ENCODE measurements at places on chromosomes 1 and 21.

DNA sequence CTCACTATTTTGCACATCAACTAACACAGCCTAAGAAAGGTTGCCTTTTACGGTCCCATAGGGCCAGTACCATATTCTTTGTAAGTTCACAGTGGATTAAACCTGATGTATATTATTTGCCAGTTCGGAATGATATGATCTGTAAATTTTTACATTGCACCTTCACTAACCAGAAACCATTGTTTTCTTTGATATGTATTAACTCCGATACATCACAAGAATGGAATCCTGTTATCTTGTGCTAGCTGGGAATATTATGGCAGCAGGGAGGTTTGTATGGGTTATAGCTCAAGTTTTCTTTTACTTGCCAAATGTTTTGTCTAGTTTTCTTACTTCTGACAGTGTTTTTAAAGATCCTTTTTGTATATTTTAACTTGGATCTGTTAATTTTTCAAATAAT is 51.4 kb upstream of the S1PR1 start:
- no peak for DNase-seq

DNA sequence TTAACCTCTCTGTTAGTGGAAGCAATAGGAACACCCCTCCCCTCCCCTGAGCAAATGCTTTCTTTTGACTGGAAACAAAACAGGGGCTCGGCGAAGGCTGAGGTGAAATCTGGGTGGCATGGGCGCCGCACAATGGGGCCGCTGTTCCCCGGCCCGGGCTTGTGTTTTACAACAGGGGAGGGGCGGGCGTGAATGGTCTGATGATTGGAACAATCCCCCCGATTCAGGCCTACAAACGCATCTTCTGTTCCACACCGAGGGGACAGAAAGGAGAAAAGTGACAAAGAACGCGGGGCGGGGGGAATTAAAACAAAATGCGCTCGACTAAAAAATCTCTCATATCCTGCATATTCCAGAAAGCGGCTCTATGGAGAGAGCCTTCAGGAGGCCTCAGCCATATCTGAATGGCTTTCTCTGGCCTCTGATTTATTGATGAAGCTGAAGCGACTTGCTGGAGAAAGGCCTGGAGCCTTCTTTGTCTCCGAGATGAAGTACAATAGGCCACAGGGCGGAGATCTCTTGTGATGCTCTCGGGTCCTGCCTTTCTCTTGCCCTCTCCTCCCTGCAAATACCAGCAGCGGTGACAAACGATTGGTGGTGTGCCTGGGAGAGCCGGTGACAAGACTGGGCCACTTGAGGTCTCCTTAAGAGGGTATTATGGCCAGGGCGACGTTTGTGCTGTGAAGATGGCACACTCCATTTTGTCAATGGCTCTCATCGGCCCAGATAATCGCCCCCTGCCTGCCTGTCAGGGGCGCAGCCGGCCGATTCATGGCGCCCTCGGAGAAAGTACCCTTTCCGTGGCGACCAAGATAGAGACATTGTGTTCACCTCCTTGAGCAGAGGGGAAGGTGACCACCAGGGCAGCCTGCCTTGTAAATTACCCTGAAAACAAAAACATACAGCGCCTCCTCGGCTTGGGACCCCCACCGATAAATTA is 47.1 kb upstream of the OLIG2 start:
- DNase-seq: no peak

DNA sequence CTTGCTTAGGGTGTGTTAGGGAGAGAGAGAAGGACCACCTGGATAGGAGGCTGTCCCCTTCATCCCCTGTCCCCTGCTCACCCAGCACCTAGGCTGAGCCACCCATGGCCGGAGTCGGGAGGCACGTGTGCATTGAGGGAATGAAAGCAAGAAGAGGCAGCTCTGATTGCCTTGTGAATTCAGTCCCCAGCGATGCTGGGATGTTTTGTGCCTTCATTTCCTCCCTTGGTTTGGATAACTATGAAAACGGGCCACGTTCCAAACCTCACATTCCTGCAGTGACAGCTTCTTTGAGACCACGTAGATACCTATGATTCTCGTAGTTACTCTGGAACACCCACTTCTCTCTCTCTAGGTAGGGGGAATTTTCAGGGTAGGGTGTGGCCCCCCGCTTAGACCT is 67.1 kb downstream of the MAN1C1 start:
- no peak for DNase-seq

- DNase-seq: no peak
Measured at GRCh38 chr1:98176414-98176813, 255.6 kb upstream of the DPYD start.

DNA sequence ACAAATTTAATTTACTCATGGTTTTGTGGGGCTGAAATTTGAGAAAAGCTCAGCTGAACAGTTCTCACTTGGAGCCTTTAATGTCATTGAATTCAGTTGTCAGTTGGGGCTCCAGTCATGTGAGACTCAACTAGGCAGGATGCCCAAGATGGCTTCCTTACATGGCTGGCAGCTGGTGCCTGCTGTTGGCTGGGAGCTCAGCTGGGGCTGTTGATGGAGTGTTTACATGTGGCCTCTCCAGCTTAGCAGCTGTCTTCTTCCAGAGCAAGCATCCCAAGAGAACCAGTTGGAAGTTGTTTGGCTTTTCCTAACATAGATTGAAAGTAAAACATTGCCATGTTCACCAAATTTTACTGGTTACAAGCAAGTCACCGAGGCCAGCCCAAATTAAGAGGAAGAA is 81.8 kb upstream of the KCNA3 start:
- DNase-seq: no peak

DNA sequence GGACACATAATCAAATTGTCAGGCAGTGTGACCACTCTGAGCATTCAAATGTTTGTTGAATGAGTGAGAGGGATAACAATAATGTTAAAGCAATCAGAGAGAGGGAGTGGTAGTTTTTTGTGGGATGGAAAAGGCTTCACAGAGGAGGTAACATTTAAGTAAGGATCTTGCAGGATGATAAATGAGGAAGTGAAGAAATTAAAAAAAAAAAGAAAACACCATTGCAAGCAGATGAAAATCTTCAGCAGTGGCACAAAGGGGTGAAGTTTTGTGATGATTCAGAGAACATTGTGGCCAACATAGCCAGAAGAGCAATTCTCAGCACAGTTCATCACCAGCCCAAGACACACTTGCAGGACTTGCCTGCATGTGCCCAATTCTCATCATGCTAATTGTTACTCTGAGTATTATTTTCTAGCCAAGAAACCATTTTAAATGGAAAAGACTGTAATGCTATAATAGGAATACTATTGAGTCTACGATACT is 35.0 kb downstream of the OVGP1 start:
- DNase-seq: no peak

- DNase-seq: no peak
Measured at GRCh38 chr1:81449786-81450185, 350.9 kb upstream of the ADGRL2 start.

DNA sequence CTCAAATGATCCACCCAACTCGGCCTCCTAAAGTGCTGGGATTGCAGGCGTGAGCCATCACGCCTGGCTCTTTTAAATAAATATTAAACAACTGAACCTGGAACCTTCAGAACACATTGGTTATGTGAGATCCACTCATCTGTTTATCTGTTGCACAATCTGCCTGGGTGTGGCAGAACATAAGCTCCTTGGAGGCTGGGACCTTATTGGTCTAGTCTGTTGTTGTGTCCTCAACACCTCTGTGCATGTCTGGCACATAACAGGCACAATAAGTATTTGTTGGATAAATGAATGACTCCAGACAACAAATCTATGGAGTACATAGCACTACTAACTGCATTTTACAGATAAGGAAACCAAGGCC is 4.1 kb upstream of the NBL1 start:
- DNase-seq: no peak

GRCh38 chr1:21317690-21318043 is 27.4 kb upstream of the ECE1 start:
- DNase-seq: no peak

DNA sequence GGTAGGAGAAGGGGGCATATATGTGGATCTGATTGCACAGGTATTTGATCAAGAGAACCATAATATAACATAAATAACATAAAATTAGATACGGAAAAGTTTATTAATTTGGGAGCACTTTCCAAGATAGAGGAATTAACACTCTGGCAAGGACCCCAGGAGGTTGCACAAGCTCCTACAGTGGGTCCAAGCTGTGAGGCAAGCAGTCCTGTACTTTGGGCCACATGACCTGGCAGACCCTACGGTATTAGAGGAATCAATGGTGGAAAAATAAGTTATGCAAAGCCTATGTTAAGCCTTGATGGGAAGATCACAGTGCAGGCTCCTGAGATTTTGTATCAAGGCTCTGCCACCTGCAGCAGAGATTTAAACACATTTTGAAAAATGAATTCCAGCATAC is 220.1 kb downstream of the COL24A1 start:
- no peak for DNase-seq

DNA sequence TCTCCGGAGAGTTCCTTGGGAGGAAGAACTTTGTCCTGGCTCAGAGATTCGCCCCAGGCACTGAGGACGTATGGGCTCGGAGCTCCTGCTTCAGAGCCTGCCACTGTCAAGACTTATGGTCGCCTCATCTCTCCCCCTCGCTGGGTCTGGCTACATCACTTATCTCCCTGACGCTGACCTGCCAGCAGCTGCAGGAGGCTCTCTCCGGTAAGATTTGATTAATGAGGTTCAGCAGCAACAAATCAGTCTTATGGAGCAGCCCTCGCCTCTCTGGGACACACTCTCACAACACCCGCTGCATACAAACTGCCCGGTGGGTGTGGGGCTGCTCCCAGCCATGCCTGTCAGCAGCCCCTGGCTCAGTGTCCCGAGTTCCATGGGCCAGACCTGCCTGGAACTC is 297.8 kb downstream of the RRAGC start:
- DNase-seq: no peak

- no peak for DNase-seq
Measured at GRCh38 chr1:15761366-15762128, 3.0 kb downstream of the FBLIM1 start.

DNA sequence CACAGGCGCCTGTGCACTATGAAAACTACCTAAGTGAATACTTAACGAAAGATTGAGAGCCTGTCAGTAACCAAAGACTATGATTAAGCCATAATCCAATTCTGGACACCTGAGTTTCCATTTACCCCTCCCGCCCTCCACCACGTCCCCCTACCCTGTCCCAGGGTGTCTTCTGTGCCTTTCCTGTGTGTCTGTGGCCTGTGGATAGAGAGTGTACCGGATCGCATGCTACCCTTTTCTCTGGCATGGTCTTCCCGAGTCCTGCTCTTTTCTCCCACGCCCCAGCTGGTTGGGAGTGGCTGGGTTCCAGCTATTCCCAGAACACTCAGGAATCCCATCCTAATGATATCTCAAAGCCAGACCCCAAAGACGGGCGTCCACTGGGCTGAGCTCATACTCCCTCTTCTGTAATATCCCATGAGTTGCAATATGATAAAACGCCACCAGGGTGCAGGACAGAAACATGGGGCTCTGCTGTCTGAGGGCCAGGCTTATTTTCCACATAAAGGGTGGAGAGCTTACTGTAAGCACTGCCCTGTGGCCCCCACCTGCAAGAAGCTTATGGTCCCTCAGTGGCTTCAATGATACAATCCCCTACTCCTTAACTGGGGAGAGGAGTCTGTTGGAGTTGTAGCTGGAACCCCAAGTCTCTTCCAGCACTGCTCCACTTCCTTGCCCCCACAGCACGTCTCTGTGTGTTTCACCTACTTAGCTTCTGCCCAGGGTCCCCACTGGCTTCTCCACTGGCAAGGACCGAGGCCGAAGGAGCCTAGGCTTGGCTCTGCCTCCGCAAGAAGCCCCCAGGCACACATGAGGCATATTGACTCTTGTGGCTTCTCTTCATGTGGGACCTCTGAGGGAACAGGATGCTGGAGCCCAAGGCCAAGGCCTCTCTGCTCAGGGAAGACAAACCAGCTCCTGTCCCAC is 17.6 kb upstream of the ALX3 start:
- DNase-seq: peak; percentile 54

GRCh38 chr1:194846488-194846887 is 1660.1 kb upstream of the B3GALT2 start:
- DNase-seq: no peak

GRCh38 chr1:224289396-224289795 is 40.6 kb downstream of the NVL start:
- no peak for DNase-seq

DNA sequence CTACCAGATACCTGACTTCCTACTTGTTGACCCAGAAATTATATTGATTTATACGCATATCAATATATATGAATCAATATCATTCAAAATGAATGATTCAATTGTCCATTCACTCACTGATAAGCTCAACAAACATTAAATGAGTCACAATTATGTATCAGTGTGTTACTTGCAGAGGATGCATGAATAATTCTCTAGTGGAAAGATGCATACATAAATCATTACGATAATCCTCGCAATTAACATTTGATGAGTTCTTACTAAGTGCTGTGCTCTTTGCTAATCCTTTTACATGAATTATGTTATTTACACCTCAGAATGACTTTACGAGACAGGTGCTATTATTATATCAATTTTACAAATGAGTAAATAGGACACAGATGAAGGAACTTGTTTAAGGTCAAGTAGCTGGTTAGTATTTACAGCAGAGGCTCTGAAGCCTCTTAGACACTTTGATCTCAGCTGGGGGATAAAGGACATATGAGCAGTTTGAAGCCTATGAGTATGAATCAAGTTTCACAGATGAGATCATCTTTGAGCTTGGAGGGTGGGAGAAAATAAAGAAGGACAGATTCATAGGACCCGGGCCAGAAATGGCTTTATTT is 112.8 kb upstream of the ADAMTS5 start:
- DNase-seq: no peak

DNA sequence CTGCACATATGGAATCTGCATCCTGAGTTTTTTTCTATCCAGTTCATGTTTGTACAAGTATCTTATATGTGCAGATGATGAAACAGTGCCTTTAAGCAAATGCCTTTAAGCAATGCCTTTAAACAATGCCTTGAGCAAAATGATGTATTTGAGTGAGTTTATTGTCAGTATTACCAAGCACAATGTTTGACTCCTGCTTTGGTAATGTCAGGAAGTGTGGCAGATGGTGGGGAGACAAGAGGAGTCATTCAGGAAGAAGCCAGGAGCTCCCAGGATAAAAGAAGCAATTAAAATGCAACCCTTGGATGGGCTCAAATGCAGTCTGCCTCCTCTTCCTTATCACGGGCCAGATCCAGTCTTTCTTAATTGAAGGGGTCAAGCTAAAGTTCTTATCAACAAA is 108.7 kb upstream of the KCNJ15 start:
- no peak for DNase-seq

GRCh38 chr1:36040238-36040637 is 43.7 kb upstream of the TEKT2 start:
- DNase-seq: no peak

- no peak for DNase-seq
Measured at GRCh38 chr1:1297802-1298424, 9.8 kb downstream of the ACAP3 start.

GRCh38 chr1:48760857-48761256 is 15.8 kb downstream of the BEND5 start:
- DNase-seq: no peak

DNA sequence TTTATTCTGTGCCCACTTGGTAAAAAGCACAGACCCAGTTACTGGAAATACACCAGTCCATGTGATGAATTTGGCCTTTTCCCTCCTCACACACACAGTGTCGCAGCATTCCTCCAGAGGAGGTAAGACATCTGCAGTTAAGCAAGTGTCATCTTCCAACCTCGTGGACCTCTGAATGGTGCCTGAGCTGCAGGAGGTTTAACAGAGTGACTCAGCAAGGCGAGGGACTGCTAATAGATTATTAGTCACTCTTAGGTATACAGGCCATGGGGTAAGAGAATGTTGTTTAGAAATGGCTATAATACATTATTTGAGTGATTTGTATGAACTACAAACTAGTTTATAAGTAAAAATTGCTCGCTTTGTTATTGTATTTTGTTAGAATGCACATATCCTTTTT is 8.6 kb upstream of the LRRC8B start:
- DNase-seq: no peak
